ENCODE measurements at places on chromosomes 3 and 15.
A peak's percentile ranks its signal among the peaks of the same experiment; 100 is the strongest.

DNA sequence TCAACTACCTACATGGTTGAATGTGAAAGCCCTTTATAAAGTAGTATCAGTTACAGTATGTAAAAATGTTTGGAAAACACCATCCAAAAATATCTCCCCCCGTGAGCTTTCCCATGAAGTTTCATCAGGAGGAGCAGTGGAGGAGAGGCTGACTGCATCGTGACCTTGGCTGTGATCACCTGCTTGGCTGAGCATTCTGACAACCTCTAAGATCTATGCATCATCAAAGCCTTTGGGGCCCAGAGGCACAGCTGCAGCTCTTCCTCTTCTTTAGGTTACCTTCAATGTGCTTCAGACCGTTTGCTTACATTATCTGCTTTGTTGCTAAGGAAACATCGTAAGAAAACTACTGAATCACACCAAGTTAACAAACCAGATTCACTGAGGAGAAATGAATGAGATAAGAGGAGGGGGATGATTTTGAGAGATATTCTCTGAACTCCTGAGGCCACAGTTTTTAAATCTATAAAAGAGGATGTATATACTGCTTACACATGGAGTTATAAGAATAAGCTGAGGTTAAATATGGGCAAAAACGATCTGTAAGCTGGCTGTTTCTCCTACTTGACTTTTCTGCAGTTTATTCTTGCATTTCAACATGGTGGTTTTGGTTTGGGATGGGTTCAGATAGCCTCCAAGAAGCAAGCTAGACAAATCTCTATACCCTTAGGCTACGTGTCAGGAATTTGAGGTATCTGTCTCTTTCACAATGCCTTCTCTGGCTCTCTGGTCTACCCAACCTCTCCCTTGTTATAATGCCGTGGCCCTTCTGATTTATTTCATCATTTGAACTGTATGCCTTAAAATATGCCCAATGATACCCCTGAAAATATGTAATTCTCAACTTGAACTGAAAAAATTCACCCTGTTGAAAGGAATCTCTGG lies 4.0 kb downstream of the GCSAM start:
- no peak for DNase-seq

GRCh38 chr3:20857636-20858035 lies 671.6 kb upstream of the SGO1 start:
- DNase-seq: peak; percentile 1

GRCh38 chr15:56732135-56732885 lies 999 bp downstream of the ZNF280D start:
- DNase-seq: no peak

GRCh38 chr3:115766587-115767482 lies 143.5 kb downstream of the GAP43 start:
- peak; percentile 41 for DNase-seq

DNA sequence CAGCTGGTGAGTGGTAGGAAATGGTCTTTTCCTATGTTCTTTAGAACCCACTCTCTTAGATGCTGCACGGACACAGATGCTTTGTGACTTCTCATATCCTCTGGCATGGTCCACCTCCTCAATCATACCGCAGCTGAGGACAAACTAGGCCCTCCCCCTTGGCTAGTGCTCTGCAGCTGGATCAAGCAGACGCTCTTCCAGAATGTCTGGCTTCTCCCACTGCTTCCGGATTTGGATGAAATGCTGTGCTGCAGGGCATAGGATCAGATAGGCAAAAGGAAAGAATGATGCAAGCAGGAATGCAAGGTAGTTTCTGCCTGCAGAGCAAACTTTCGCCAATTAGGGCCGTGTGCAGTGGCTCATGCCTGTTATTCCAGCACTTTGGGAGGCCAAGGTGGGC lies 75.7 kb upstream of the SLC4A7 start:
- DNase-seq: peak; percentile 76

- DNase-seq: no peak
Measured at GRCh38 chr3:25854214-25854613, 64.3 kb downstream of the OXSM start.

DNA sequence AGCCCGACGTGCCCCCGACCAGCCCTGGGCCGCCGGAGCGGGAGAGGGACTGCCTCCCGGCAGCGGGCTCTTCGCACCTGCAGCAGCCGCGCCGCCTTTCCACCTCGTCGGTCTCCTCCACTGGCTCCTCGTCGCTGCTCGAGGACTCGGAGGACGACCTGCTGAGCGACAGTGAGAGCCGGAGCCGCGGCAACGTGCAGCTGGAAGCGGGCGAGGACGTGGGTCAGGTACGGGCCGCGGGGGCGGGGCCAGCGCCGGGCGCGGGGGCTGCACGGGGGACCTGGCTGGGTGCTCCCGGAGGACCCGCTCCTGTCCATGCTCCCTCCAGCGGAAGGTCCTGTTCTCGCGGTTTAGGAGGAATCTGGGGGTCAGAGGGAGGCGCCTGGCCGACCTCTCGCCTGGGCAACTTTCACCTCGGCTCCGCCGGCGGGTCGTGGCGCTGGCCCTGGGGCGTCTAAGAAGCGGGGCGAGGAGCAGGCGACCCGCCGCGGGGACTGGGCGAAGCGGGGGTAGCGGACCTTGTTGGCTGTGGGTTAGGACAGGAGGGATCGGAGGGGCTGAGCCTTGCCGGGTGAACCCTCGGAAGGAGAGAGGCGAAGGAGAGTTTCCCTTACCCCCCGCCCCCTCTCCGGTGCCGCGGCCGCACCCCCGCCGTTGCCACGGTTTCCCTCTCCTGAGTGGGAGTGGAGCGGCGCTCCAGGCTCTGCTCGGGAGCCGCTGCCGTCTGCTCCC lies 682 bp downstream of the ITPKA start:
- no peak for DNase-seq

GRCh38 chr3:24907106-24907505 lies 412.5 kb upstream of the THRB start:
- no peak for DNase-seq
